ENCODE measurements at places on chromosomes 5 and 9.

DNA sequence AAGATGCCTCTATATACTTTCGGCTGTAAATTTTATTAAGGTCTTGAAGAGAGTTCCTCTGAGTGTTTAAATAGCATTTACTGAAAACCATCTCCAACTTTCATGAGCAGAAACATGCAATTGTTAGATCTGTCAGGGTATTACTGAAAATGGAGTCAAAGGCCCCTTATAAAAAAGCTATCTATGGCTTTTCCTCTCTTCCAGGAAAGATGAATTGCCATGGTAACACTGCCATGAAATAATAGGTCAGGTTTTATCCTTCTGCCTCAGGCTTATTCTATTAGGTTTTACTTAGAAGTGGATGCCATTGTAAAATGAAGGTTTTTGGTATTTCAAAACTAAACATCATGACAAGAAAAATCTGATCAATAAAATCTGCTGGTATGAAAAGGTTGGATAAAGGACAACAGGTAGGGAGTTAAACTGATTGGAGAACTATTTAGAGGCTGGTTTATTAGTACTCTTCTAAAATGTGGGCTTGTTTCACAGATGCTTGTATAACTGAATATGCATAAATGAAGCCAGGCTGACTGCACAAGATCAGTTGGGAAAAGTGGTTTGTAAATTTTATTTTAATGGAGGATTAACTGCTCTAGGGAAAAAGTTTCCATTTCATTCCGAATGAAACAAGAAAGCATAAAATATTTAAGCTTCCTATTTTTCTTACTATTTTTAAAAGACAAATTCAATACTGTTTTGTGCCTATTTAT lies 135.5 kb downstream of the RAB3C start:
- no peaks in the 10 kb centered on the region for H3K4me1 ChIP-seq
- H3K27ac ChIP-seq: no peak overlapping the region
- H3K27me3 ChIP-seq: peaks cover 22% of the 10 kb centered on the region
- DNase-seq: no peak

DNA sequence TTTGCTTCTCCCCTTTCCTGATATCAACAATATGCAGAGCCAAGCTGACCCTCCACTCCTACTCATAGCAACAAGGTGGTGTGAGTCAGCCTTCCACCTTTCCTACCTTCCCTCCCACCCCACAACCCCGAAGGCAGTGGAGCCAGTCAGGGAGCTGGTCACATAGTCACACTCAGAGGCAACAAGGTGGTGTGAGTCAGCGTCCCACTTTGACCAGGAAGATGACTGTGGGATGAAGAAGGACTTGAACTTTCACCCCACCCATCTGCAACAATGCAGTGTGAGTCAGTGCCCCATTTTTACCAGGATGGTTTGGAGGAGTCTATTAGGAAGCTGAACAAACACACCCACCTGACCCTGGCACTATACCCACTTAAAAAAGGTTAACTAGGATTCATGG lies 30.1 kb upstream of the ZNF782 start:
- peak; percentile 94 for DNase-seq
- H3K4me3 ChIP-seq: no peak overlapping the region
- H3K4me1 ChIP-seq: peaks cover 17% of the 10 kb centered on the region

DNA sequence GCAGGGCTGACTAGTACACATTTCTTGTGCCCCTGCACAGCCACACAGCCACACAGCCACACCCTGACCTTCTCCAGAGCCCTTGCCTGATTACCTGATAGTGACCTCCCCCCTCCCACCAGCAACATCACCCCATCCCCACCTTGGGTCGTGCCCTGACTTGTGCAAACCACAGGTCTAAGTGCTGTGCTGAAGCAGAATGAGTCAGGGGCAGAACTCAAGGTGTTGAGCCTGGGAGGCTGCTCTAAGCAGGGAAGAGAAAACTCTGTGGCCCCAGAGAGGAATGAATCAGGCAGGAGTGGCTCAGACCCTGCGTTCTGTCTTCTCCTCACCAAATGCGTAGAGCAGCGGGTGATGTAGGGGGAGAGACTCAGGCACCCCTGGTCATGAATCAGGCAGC lies 24.3 kb upstream of the FAT2 start:
- H3K4me3 ChIP-seq: no peak overlapping the region
- H3K4me1 ChIP-seq: peaks cover 68% of the 10 kb centered on the region
- DNase-seq: peak; percentile 85
- H3K27ac ChIP-seq: peak overlapping the region; percentile 92
- H3K27me3 ChIP-seq: no peaks in the 10 kb centered on the region

- H3K27me3 ChIP-seq: no peaks in the 10 kb centered on the region
- peaks cover 2% of the 10 kb centered on the region for H3K4me1 ChIP-seq
- DNase-seq: no peak
- H3K27ac ChIP-seq: no peak overlapping the region
- H3K36me3 ChIP-seq: no peaks in the 10 kb centered on the region
These were observed 87.1 kb downstream of the OSTF1 start for GRCh38 chr9:75175395-75175794.

- H3K27ac ChIP-seq: no peak overlapping the region
- H3K27me3 ChIP-seq: no peaks in the 10 kb centered on the region
- DNase-seq: no peak
- H3K36me3 ChIP-seq: 0 out of 2 replicates have a peak, but pooled peaks cover 3% of the 10 kb centered on the region
- no peak overlapping the region for H3K4me3 ChIP-seq
These were observed 41.3 kb downstream of the STK10 start for GRCh38 chr5:172146748-172147092.

GRCh38 chr9:95315108-95315746 lies 2.3 kb downstream of the FANCC start:
- peak overlapping the region; percentile 94 for H3K4me3 ChIP-seq
- no peak overlapping the region for H3K27ac ChIP-seq
- DNase-seq: no peak
- H3K36me3 ChIP-seq: no peaks in the 10 kb centered on the region
- H3K27me3 ChIP-seq: no peaks in the 10 kb centered on the region

DNA sequence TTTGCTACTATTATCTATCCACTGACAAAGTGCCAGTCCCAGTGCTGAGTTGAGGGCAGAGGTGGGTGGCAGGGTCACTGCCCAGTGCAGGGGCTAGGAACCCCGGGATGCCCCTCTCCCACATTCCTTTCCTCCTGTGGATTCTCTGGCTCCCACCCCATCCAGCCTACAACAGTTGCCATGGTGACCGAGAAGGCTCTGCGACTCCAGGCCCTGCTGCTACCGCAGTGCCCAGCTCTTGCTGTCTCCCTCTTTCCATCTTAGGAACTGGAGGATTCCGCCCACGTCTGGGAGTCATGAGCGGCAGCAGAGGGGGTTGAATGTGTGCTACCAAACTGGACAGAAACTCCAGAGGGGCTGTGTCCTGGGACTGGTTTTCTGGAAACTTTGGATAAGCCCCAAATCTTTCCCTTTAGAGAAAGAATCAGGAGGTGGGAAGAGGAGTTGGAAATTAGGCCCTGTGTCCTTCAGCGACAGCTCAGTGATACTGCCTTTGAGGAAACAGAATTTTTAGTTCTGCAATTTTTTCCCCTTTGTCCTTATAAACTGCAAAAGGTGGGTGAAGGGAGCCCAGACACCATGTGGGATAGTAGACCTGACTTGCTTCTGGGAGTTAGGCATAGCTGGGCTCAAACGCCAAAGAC lies 20.7 kb upstream of the C5orf47 start:
- no peaks in the 10 kb centered on the region for H3K27me3 ChIP-seq
- H3K4me1 ChIP-seq: peaks cover 39% of the 10 kb centered on the region
- no peaks in the 10 kb centered on the region for H3K36me3 ChIP-seq
- no peak for DNase-seq
- H3K27ac ChIP-seq: no peak overlapping the region
- no peak overlapping the region for H3K4me3 ChIP-seq

- no peaks in the 10 kb centered on the region for H3K36me3 ChIP-seq
- H3K27me3 ChIP-seq: no peaks in the 10 kb centered on the region
- H3K4me1 ChIP-seq: peaks cover 5% of the 10 kb centered on the region
- no peak for DNase-seq
- no peak overlapping the region for H3K27ac ChIP-seq
- no peak overlapping the region for H3K4me3 ChIP-seq
These were observed 114.1 kb downstream of the PIK3R1 start for GRCh38 chr5:68329554-68330255.

DNA sequence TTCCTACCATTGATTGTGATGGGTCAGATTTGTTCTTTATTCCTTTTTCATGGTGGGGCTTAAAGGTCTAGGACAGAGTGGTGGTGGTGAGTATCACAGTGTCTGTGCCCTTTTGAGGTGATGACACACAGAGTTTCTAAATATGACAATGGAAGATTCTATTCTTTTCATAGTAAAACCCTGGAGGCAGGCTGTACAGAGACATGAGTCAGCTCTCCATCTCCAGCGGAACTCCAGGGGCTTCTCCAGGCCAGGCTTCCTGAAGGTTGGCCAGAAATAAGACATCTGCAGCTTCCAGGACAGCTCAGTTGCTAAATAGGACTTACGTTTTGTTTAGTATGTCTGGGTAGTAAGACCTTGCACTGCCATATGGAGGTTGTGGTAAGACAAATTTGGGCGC lies 229.5 kb downstream of the CD180 start:
- no peaks in the 10 kb centered on the region for H3K36me3 ChIP-seq
- H3K27ac ChIP-seq: no peak overlapping the region
- peaks cover 12% of the 10 kb centered on the region for H3K4me1 ChIP-seq
- no peak overlapping the region for H3K4me3 ChIP-seq

- H3K27ac ChIP-seq: no peak overlapping the region
- H3K36me3 ChIP-seq: no peaks in the 10 kb centered on the region
- H3K4me1 ChIP-seq: no peaks in the 10 kb centered on the region
- no peak for DNase-seq
- no peak overlapping the region for H3K4me3 ChIP-seq
- peaks cover 9% of the 10 kb centered on the region for H3K27me3 ChIP-seq
These were observed 26.7 kb upstream of the EPB41L4A start for GRCh38 chr5:112445626-112446350.

DNA sequence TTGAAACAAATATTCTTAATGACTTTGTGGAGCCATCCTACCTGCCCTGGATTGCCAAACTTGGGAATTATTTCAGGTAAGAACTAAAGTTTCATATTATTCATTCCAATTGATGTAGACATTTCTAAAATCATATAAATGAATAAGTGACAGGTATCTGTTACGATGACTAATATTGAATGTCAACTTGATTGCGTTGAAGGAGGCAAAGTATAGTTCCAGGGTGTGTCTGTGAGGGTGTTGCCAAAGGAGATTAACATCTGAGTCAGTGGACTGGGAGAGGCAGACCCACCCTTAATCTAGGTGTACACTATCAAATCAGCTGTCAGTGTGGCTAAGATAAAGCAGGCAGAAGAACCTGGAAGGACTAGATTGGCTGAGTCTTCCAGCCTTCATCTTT lies 1688.4 kb upstream of the CDH9 start:
- peak; percentile 77 for DNase-seq
- no peaks in the 10 kb centered on the region for H3K36me3 ChIP-seq
- no peak overlapping the region for H3K4me3 ChIP-seq
- H3K4me1 ChIP-seq: peaks cover 16% of the 10 kb centered on the region

DNA sequence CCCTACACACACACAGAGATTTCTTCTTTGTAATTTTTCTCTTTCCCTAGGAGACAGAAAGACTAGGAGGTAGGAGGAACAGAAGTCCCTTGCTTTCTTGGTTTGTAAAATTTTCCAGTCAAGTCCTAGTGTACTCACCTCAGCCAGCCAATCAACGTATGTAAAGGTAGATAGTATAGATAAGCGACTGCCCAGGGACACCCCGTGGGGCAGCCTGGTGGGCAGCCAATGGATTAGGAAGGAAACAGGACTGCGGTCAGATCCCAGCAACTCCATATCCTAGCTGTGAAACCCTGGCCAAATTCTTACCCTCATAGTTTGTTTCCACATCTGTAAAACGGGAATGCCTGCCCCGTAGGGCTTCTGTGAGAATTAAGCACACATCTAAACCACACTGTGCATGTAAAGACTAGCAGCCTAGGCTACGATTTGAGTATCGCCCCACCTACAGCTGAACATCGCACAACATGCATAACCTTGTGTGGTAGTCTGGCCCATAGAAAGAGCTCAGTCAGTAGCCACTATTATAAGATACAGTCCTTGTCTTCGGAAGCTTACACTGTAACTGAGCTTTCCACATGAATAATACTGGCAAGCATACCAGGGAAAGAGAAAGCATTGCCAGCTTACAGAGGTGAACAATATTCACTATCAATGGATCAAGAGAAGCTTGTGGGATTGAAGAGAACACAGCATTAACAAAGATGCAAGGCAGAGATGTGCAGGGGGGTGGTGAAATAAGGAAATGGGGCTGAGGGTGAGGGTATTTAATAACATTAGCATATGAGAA lies 353.4 kb upstream of the PANK3 start:
- no peaks in the 10 kb centered on the region for H3K4me1 ChIP-seq
- no peak overlapping the region for H3K4me3 ChIP-seq
- H3K27ac ChIP-seq: no peak overlapping the region

- DNase-seq: no peak
- no peak overlapping the region for H3K4me3 ChIP-seq
- H3K36me3 ChIP-seq: no peaks in the 10 kb centered on the region
These were observed 265.1 kb upstream of the MVB12B start for GRCh38 chr9:126061575-126061974.

DNA sequence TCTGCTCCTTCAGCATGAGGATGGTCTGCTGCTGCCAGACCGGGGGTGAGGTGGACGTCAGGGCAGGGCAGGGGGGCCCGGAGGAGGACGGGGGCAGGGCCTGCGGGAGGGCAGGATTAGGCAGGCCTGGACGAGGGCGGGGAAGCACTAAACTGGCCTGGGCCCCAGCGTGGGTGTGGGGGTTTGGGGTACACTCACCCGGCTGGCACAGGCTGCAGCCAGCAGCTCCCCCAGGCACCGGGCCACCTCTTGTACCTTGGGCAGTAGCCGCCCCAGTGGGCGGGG lies 5.5 kb downstream of the SAPCD2 start:
- H3K27me3 ChIP-seq: no peaks in the 10 kb centered on the region
- H3K36me3 ChIP-seq: no peaks in the 10 kb centered on the region
- no peak overlapping the region for H3K27ac ChIP-seq
- H3K4me3 ChIP-seq: no peak overlapping the region
- H3K4me1 ChIP-seq: peaks cover 14% of the 10 kb centered on the region
- no peak for DNase-seq

DNA sequence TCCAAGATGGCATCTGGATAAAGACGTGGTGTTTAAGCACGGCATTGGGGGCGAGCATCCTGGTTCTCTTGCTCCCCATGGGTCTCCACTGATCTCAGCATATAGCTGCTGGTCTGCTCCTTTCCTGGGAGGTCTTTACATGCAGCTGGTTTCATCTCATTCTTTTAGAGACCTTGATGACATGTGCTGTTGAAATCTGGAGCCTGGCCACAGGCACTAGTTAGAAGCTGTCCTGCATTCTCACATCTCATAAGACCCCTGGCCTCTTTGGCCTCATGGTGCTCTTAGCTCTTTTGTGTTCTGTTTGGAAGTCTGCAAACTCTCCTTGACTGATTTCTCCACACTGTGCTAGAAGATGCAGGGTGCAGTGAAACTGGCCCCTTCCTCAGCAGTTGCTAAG lies 113.0 kb downstream of the SMARCA2 start:
- DNase-seq: no peak
- H3K4me1 ChIP-seq: no peaks in the 10 kb centered on the region
- H3K4me3 ChIP-seq: no peak overlapping the region
- no peak overlapping the region for H3K27ac ChIP-seq
- no peaks in the 10 kb centered on the region for H3K36me3 ChIP-seq

- H3K27me3 ChIP-seq: no peaks in the 10 kb centered on the region
- H3K27ac ChIP-seq: no peak overlapping the region
- peak; percentile 74 for DNase-seq
- H3K4me1 ChIP-seq: peaks cover 8% of the 10 kb centered on the region
- no peak overlapping the region for H3K4me3 ChIP-seq
- H3K36me3 ChIP-seq: no peaks in the 10 kb centered on the region
These were observed 66.9 kb upstream of the GLIS3 start for GRCh38 chr9:4366591-4367330.

GRCh38 chr9:125434986-125435775 lies 173.6 kb downstream of the GAPVD1 start:
- H3K4me3 ChIP-seq: no peak overlapping the region
- no peaks in the 10 kb centered on the region for H3K4me1 ChIP-seq
- no peak for DNase-seq
- no peaks in the 10 kb centered on the region for H3K36me3 ChIP-seq
- H3K27me3 ChIP-seq: no peaks in the 10 kb centered on the region

Measured in PC-3 (cell line).